ENCODE measurements at places on chromosomes 12 and 14.
A peak's percentile ranks its signal among the peaks of the same experiment; 100 is the strongest.

GRCh38 chr12:53844994-53845844 is 93.4 kb upstream of the HOXC13 start:
- DNase-seq, result no peak

- DNase-seq, result no peak
Observed at GRCh38 chr12:130569521-130569920, 146.6 kb downstream of the RIMBP2 start.

DNA sequence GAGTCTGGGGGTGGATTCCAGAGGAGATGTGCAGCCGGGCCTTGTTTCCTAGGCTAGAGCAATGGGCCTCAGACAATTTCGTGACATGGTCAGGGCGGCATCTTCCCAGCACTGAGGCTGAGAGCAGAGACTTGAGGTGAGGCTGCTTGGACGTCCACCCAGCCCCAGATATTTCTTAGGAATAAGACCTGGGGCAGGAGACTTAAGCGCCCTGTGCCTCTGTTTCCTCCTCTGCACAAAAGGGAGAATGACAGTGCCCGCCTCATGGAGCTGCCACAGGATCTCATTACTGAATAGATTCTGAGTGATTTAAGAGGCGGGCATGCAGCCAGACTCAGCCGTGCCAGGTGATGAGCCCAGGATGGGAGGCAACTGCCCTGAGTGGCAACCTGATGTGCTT is 297.9 kb upstream of the SFSWAP start:
- DNase-seq, result no peak

- no peak for DNase-seq
Observed at GRCh38 chr12:23550753-23551152, 398.7 kb downstream of the SOX5 start.

GRCh38 chr14:96217376-96217913 is 12.8 kb downstream of the BDKRB2 start:
- no peak for DNase-seq

GRCh38 chr12:90987520-90987919 is 17.3 kb downstream of the EPYC start:
- no peak for DNase-seq

DNA sequence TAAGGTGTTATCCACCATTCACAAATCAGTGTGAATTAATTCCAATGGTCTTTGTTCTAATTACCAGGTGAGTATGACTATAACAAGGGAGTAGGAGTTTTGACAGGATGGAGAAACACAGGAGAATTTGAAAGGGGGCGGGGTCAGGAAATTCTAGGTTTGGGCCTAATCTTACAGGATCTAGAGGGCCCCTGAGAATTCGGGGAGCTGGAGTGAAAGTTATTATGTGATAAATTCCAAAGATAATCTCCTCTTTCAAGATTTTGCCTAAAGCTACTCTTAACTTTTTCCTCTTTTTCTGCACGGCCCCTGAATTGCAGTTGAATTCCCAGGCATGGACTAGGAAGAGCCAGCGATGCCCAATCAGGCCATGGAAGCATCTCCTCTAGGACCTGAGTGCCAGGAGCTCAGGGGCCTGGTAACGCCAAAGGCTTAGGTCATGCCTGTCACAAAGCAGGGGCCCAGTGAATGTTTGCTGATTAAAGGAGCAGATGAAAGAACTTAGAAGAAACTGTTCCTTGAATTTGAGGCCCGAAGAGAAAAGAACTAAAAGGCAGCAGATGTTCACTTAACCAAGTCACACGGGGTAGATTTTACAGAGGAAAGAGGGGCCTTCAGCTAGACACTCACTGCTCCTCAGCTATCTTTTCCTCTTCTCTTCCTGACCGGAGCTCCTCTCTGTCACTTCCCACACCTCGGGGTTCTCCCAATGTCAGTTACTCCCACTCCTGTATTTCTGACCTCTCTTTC is 195.5 kb downstream of the PPM1H start:
- DNase-seq, result no peak

DNA sequence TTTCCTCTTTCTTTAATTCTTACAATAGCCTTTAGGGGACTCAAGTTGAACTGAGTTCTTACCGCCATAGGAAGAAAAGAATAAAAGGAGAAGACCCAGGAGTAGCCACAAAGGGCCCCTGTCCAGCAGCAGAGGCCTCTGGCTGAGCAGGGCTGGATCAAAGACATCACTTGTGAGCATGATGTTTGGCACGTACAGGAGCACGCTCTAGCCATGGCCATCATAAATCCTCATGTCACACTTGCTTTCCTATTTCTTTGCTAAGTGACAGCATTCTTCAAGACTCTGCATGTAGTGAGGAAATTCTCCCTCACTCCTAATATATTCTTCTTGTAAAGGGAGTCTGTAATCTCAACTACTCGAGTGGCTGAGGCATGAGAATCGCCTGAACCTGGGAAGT is 15.7 kb downstream of the CLEC4C start:
- no peak for DNase-seq

DNA sequence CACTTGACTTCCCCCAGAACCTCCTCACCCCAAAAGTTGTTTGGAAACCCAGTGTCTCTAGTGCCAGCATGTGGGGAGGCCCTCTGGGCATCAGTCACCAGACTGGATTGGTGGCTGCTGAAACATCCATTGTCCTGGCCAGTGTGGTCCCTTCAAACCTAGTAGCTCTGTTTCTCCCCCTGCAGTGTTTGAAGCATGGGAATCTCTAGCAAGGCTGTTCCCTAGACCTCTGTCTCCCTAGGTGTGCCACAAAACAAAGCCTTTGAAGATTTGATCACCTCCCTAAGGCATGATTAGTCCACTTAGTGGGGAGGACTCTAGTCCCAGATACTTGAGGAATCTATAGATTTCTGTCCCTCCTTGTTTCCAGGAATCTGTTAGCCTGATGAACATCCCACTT is 60.3 kb downstream of the ARF6 start:
- DNase-seq, result no peak

GRCh38 chr12:79932357-79932756 is 2.5 kb downstream of the PPP1R12A start:
- no peak for DNase-seq

- no peak for DNase-seq
Observed at GRCh38 chr12:107610021-107610859, 75.4 kb upstream of the PWP1 start.

GRCh38 chr14:45633220-45633984 is 380.4 kb upstream of the MIS18BP1 start:
- DNase-seq, result no peak

DNA sequence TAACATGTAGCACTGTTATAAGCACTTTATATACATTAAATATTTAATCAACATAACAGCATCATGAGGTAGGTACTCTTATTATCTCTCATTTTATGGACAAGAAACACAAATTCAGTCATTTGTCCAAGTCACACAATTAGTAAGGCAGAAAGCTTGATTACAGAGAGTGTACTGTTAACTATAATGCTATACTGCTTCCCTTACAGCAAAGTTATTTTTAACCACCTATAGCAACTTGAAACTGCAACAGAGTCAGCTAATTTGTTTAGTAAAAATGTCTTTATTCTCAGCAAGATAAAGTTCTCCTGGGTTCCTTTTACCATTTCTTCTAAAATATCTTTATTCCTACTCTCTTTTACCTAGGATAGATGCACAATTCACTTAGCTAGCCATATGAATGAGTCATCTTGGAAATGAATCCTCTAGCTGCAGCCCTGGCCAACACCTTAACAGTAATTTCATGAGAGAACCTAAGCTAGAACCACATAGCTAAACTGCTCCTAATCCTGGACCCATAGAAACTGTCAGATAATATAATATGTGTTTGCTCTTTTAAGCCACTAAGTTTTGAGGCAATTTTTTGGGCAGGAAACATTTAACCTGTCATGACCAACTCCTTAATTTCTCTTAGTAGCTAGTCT is 90.2 kb upstream of the HECTD1 start:
- no peak for DNase-seq

- DNase-seq, result no peak
Observed at GRCh38 chr12:31687101-31687527, 27.6 kb downstream of the ETFBKMT start.

GRCh38 chr12:90562671-90563070 is 392.3 kb downstream of the CCER1 start:
- DNase-seq, result no peak

DNA sequence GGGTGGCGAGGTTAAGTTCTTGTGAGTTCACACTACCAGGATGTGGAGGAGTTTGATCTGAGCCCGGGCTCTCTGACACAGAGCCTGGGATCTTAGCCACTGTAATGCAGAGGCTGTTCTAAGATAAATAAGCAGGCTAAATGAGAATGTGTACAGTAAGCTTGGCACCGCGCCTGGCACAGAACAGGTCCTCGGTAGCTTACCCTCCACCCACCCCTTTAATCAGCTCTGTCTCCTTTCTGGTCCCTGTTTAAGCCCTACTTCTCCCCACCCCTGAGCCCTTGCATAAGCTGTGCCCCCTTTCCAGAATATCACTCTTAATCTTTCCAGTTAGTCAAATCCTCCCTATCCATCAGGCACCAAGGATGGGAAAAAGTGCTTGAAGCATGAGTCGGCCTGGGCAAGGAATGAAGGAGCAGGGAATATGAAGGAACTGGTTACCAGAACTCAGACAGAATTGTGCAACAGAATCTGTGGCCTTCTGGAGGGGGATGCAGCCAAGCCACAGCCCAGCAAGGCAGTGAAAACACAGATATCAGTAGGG is 32.8 kb upstream of the CMKLR1 start:
- DNase-seq, result no peak

DNA sequence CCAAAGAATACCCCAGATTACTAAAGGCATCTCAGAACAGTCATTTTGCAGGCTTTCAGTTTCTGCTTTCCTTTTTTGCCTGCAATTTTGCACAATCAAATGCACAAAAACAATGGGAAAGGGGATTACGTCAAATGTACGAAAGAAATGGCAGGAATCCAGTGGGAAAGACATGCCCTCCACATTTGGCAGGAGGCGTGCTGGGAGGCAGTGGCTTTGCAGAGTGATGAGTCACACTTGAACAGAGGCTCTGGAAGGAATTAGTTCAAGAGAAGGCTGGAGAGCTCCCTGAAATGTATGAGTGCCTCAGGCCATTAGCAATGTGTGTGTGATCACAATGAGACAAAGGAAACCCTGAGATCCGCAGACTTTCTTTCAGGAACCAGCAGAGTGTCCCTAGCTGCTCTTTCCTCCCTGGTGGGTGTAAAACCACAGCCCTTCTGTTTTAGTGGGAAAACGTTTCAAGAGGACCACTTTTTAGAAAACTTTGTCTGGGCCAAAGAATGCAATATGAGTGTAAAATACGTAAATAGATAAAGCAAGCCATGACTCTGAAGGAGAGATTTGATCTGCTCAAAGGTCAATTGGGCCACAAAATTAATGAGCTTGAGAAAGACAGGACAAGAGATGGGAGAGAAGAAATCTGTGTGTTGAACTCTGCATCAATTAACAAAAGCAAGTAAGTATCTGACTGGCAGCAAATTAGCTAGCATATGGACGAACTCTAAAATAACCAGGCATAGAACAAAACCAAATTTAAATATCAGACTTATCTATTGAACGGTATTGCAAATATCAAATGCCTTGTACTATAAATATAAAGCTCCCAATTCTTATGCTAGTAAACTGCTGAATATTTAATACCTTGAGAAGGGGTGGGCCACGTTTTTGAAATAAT is 155.4 kb upstream of the PDE3A start:
- DNase-seq, result peak; percentile 79

GRCh38 chr14:41607304-41607775 is 664 bp downstream of the LRFN5 start:
- peak; percentile 71 for DNase-seq

- no peak for DNase-seq
Observed at GRCh38 chr12:47813511-47814196, 6.0 kb downstream of the HDAC7 start.

- DNase-seq, result no peak
Observed at GRCh38 chr12:82857911-82858533, 171.3 kb downstream of the TMTC2 start.

- DNase-seq, result no peak
Observed at GRCh38 chr12:110670161-110670701, 18.7 kb downstream of the HVCN1 start.

DNA sequence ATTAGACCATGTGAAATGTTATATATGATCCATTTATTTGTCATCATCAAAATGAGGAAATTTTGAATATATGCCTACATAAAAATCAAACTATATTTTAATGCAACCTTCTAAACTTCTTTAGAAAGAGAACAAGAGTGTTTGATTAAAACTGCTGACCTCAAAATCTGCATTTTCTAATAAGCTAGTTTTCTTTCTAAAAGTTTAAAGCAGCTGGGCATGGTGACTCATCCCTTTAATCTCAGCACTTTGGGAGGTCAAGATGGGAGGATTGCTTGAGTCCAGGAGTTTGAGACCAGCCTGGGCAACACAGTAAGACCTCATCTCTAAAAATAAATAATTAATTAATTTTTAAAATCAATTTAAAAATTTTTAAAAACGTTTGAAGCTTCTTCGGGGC is 36.2 kb downstream of the GNPTAB start:
- no peak for DNase-seq

DNA sequence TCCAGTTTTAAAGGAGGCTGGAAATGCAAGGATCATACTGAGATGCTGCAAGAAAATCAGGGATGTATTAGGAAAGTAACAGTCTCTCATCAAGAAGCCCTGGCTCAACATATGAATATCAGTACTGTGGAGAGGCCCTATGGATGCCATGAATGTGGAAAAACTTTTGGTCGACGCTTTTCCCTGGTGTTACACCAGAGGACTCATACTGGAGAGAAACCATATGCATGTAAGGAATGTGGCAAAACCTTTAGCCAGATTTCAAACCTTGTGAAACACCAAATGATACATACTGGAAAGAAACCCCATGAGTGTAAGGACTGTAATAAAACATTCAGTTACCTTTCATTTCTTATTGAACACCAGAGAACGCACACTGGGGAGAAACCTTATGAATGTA is 24.5 kb downstream of the ZNF891 start:
- DNase-seq, result no peak

DNA sequence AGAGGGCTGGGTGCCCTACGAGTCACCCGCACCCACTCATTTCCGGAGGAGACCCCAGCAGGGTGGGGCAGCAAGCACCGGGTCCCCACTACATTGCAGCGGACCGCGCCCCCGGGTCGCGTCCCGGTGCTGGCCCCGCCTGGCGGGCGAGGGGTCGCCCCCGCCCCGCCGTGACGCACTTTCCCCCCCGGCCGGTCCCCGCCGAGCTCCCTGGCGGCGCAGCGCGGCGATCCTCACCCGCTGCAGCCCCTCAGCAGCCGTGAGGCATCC is 106.1 kb downstream of the PRICKLE1 start:
- no peak for DNase-seq

- no peak for DNase-seq
Observed at GRCh38 chr12:60494244-60494643, 898.4 kb downstream of the SLC16A7 start.

- DNase-seq, result no peak
Observed at GRCh38 chr12:89796798-89797382, 88.3 kb upstream of the ATP2B1 start.

GRCh38 chr14:68345738-68346137 is 447.1 kb downstream of the ZFP36L1 start:
- no peak for DNase-seq

GRCh38 chr14:73889376-73889775 is 2.7 kb downstream of the ZNF410 start:
- no peak for DNase-seq

GRCh38 chr12:130552483-130552996 is 163.6 kb downstream of the RIMBP2 start:
- no peak for DNase-seq

- no peak for DNase-seq
Observed at GRCh38 chr14:69754487-69754886, 12.5 kb upstream of the SRSF5 start.

GRCh38 chr12:79929065-79929464 is 5.8 kb downstream of the PPP1R12A start:
- DNase-seq, result no peak

Data from left forelimb (tissue), 1 donor.